ENCODE measurements at places on chromosomes 1 and 21. TPM values are rescaled to one million over a fixed set of nuclear protein-coding genes. Genes with fewer than 3 reads are reported as not detected.

PALMD gene
- polyA plus RNA-seq, result 38.5 TPM

MMEL1 gene
- polyA plus RNA-seq, result 0.42 TPM

CELSR2 gene
- 0.90 TPM for polyA plus RNA-seq

NHLH1 gene
- polyA plus RNA-seq, result 0.02 TPM

KCNJ15 gene
- 0.31 TPM for polyA plus RNA-seq

EFNA1 gene
- 18.6 TPM for polyA plus RNA-seq

TNFSF4 gene
- 2.1 TPM for polyA plus RNA-seq

CNTN2 gene
- polyA plus RNA-seq, result 0.04 TPM

FCRL6 gene
- 0.08 TPM for polyA plus RNA-seq

AMY1C gene
- 0.12 TPM for polyA plus RNA-seq

KRTAP21-2 gene
- polyA plus RNA-seq, result not detected

ITGB2 gene
- 31.1 TPM for polyA plus RNA-seq

GBP5 gene
- 0.77 TPM for polyA plus RNA-seq

PLA2G5 gene
- 29.7 TPM for polyA plus RNA-seq

LAX1 gene
- polyA plus RNA-seq, result 1.2 TPM

SYT11 gene
- 48.9 TPM for polyA plus RNA-seq

PRR9 gene
- not detected for polyA plus RNA-seq

IGSF3 gene
- polyA plus RNA-seq, result 2.1 TPM

SLC22A15 gene
- 0.51 TPM for polyA plus RNA-seq

HOOK1 gene
- polyA plus RNA-seq, result 0.21 TPM

PMVK gene
- 30.6 TPM for polyA plus RNA-seq

SZRD1 gene
- 74.3 TPM for polyA plus RNA-seq

KRTCAP2 gene
- 219 TPM for polyA plus RNA-seq

LCA5L gene
- polyA plus RNA-seq, result 1.2 TPM

All from ovary (tissue), 10 donors.